D341Med (cell line): ENCODE measurements at places on chromosomes 5 and 9.

DNA sequence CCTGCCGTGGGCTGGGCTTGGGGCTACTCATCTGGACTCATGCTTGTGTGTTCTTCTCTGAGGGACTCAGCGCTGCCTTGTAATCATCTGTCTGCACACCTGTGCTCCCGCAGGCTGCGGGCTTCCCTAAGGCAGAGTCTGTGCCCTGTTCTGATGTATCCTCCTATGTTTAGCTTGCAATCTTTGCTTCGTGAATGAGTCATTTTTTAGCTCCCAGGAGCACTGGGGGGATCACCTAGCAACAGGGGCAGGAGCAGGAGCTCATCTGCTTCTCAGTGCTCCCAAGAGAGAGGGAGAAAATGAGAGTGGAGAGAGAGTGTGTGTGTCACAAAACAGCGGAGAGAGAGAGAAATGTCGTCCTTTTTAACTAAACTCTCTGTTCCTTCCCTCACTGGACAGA, 202.4 kb upstream of the ZNF618 start:
- DNase-seq, result no peak

- DNase-seq, result no peak
These were observed 4.5 kb upstream of the PCDH1 start for GRCh38 chr5:141882594-141883183.

- DNase-seq, result no peak
These were observed 45.1 kb downstream of the GLRX start for GRCh38 chr5:95777441-95777840.

GRCh38 chr9:98774746-98775145, 21.6 kb downstream of the ANKS6 start:
- peak; percentile 62 for DNase-seq

DNA sequence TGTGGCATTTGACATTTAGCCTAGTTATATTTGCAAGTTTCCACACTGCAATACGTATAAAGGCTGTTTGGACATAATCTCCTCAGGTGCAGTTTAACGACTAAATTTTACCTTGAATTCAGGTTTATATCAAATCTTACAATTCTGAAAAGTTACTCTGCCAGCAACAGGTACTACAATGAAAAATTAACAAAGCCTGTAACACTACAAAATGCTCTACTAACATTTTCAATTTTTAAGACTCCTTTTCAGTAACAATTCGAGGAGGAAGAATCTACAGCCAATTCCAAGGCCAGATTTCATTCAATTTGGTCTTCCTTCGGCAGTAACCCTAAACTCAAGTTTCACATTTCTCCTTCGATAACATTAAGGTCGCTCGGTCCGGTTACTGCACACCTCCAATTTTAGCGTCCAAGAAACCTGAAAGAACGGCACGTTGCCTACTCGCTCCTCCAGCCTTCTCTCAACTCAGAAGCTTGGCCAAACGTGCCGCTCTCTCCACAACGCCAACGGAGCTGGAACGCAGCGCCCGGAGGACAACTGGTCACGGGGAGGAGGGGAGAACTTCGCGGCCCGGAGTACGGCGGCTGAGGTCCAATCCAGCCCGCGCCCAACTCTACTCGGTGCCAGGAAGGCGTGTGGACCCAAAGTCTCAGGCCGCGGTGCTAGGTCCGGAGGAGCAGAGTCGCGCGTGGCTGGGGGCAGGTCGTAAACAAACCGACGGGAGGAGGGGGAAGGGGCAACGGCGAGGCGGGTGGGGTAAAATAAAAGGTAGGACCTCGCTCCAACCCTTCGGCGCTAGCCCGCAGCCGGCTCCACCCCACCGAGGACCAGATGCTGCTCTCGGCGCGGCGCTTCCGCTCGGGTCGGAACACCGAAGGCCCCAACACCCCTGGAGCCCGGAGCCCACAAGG, 681 bp downstream of the FNIP1 start:
- DNase-seq, result peak; percentile 64

DNA sequence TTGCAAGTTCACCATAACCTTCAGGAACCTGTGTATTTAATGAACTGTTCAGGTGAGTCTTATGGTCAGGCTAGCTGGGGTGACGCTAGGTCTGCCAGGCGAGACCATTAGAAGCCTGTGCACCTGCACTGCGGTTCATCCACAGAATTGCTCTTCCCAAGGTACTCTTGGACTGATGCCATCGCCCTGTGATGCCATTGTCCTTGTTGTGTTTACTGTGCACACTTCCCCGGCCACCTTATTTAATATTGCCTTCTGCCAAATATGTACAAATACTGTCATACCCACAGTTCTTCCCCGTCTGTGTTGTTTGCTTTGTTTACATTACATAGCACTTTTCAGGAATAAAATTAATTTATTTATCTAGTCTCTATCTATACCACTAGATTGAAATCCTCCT, 66.3 kb downstream of the RCL1 start:
- no peak for DNase-seq

- no peak for DNase-seq
These were observed 432.0 kb downstream of the CAAP1 start for GRCh38 chr9:26460624-26461023.

GRCh38 chr5:142552107-142552506, 133.8 kb downstream of the FGF1 start:
- DNase-seq, result no peak

- no peak for DNase-seq
These were observed 53.6 kb downstream of the FER start for GRCh38 chr5:108801301-108801700.

DNA sequence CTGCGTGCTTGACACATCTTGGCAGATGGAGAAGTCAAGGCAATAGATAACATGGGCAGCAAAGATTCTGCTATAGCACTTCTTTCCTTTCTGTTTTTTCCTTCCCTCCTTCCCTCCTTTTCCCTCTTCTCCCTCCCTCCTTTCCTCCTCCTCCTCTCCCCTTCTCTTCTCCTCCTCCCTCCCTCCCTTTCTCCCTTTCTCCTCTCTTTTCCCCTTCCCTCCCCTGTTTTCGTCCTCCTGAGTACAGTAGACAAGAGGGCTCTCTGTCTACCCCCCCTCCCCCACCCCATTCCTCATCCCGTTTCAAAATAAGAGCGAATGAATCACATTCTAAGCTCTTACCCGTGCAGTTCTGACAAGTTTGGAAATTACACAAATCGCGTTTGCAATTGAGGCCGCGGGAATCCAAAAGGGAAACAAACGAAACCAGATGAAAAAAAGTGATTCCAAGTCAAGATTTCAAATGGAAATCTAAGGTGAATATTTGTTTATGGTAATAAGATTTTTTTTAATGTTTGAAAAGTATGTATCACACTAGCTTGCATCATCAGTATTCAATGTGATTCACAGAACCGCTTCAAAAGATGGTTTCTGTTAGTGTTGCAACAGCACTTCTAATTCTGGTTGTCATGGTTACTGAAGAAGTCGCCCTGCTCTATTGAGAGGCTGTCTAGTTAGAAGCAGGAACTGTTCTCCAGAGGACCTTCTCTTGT, 1.3 kb downstream of the NIM1K start:
- no peak for DNase-seq

GRCh38 chr5:42929871-42930270, 110.2 kb downstream of the ANXA2R start:
- no peak for DNase-seq

GRCh38 chr9:113446323-113446740, 17.2 kb upstream of the RGS3 start:
- DNase-seq, result peak; percentile 55

DNA sequence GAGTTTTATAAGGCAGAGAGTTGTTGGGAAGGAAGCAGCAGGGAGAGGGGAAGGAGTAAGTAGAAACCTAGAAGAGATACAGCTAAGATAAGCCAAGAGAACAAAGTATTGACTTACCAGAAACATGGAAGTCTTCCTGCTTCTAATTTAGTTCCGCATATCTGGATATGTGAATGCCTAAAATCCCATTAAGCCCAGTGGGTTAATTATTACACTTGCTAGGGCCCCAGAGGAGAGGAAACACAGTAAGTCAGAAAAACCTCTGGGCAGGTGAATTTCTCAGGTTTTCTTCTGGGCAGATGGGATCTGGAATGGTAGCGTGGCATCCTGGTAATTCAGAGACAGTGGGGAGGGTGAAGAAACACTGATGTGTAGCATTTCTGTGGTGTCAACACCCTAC, 104.7 kb upstream of the GABRP start:
- DNase-seq, result no peak

- no peak for DNase-seq
These were observed 498.1 kb upstream of the TNC start for GRCh38 chr9:115615821-115616665.

DNA sequence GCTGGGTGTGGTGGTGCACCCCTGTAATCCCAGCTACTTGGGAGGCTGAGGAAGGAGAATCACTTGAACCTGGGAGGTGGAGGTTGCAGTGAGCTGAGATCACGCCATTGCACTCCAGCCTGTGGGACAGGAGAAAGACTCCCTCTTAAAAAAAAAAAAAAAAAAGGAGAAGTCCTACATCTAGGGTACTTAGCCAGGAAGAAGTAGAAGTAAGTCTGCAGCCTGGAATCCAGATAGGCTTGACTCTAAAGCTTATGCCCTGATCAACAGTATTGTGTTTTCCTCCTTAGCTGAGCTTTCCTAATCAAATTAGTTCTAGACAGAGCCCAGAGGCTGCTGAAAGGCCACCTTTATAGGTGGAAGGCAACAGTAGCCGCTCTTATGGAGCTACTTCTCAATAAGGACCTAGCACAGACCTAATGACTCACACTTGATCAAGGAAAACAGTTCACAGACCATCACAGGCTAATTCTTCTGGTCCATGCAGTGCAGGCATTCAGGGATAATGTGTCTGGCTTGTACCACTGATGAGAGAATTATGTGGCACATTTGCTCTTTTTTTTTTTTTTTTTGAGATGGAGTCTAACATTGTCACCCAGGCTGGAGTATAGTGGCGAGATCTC, 105.5 kb upstream of the KLF4 start:
- DNase-seq, result no peak

DNA sequence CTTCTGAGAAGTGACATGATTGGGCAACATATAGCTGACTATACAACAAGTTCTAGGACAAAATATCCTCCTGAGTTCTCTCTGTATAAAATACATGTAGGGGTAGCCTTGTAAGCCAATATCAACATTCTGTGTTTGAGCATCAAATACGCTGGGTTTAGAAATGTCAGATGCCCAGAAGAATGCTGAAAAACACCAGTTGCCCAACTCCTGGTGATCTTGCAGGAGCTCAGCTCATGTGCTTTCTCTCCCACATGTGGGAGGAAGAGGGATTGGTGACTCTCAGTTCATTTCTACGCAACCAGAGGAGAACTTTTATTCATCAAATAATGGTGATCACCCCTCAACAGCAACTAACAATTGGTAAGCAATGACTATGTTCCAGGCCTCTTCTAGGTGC, 810.9 kb upstream of the ACO1 start:
- no peak for DNase-seq

DNA sequence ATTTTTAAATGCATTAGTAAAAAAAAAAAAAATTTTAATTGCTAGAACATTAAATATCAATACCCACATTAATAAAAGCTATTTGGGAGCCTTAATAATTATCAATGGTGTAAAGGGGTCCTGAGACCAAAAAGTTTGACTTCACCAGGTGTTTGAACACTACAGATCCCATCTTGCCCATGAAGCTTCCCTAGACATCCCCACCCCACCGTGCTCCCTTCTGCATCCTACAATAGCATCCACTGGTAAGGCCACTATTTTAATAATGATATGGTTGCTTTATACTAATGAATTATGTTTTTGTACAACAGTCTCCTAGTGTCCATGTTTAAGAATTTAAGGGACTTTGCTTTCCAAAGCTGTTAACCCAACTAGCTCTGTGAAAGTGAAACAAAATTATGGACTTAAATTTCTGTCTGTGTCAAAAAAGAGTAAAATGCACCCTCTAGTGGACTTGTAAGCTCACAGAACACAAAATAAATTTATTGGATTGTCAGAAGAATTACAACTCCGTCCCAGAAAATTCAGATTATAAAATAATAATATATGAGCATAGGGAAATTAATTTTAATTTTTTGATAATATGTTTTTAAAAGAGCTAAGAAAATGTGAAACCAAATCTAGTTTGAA, 76.0 kb downstream of the ARL15 start:
- no peak for DNase-seq

DNA sequence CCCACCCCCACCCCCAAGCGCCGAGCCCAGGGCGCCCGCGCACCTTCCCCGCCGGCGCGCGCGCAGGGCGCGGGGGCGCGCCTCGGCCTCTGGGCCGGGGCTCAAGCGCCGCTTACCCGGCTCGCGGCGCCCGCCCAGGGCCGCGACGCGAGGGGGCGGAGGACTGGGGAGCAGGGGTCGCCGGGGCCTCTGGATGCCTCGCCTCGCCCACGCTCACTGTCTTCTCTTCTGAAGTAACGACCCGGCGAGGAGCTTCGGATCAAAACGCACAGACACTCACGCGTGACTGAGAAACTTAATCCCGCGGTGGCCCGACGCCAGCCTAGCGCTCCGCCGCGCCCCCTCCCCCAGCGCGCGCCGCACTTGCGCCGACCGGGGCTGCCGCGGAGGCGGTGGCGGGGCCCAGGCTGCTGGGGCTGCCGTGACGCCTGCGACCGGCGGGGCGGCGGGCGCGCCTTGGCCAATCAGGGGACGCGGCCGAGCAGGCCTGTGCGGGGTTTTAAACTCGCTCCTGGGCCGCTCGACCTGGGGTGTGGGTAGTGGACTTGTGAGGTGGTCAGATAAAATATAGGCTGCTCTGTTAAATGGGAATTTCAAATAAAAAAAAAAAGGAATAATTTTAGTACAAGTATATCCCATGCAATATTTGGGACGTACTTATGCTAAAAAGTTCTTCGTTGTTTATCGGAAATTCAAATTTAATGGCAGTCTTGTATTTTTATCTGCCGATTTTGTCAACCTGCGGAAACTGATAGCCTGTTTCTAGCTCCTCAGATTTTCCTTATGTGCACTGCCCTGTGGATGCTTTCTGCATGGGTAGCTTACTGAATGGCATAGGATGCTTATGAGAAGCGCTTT, at the start of gene MPDZ:
TSS of gene MPDZ (minus strand) at position 409 of the 858 bp plus-strand sequence. CDS start 29,377 bp downstream, outside the sequence.
- peak; percentile 95 for DNase-seq

- no peak for DNase-seq
These were observed 135.4 kb downstream of the SCAMP1 start for GRCh38 chr5:78495800-78496199.

DNA sequence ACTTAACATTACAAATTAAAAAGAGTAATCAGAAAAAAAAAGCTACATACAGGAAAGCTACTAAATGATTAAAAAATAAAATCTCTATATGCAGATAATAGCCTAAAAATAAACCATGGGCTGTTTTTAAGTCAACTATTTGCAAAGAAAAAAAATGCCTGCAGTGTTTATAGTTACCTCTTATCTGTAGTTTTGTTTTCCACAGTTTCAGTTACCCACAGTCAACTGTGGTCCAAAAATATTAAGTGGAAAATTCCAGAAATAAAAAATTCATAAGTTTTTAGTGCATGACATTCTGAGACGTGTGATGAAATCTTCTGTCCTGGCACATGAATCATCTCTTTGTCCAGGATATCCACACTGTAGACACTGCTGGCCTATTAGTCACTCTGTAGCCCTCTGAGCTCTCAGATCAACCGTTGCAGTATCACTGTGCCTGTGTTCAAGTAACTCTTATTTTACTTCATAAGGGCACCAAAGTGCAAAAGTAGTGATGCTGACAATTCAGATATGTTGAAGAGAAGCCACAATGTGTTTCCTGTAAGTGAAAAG, 59.2 kb downstream of the PRELID2 start:
- no peak for DNase-seq

- no peak for DNase-seq
These were observed 3.2 kb downstream of the IFNA8 start for GRCh38 chr9:21412107-21412506.

GRCh38 chr9:133632806-133633680, 3.1 kb upstream of the DBH start:
- no peak for DNase-seq

- DNase-seq, result no peak
These were observed 47.1 kb upstream of the NEK6 start for GRCh38 chr9:124210697-124211096.
